Activated naive CD4-positive, alpha-beta T cell treated with anti-CD3 and anti-CD28 coated beads, Interleukin-2, amount 50 U/mL, for 16 hours (primary cell): ENCODE measurements at places on chromosomes 5 and 9.
A peak's percentile ranks its signal among the peaks of the same experiment; 100 is the strongest.

- DNase-seq, result no peak
Observed at GRCh38 chr5:176515396-176515795, 21.8 kb downstream of the RNF44 start.

- no peak for DNase-seq
Observed at GRCh38 chr9:122402403-122402871, 31.6 kb downstream of the PTGS1 start.

DNA sequence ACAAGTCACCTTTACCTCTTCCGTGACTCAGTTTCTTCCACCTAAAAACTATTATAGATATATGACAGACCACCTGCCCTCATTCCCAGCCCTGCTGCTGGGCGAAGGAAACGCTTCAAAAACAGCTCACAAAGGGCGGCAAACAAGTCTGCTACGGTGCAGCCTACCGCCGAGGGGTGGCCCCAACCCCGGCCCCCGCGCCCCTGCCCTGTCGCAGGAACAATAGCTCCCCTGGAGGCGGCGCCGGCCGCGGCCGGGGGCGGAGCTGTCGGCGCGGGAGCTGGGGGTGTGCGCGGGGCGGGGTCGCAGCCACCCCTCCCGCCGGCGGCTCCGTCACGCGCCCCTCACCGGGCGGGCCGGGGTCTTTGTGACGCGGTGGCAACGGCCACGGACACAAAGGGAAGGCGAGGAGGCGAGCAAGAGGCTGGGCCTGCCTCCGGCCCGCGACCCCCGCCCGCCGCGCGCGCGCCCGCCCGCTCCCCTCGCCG lies at the start of gene TMEFF1:
TMEFF1 (plus strand) TSS at position 362 of the 488 bp plus-strand sequence. CDS start 396 bp downstream, outside the sequence.
- DNase-seq, result peak; percentile 60

GRCh38 chr5:142078221-142078620 lies 30.4 kb upstream of the NDFIP1 start:
- DNase-seq, result no peak

- DNase-seq, result peak; percentile 28
Observed at GRCh38 chr9:124894741-124895170, 32.8 kb downstream of the ARPC5L start.

- no peak for DNase-seq
Observed at GRCh38 chr9:112377684-112378327, 2.1 kb upstream of the HSDL2 start.

DNA sequence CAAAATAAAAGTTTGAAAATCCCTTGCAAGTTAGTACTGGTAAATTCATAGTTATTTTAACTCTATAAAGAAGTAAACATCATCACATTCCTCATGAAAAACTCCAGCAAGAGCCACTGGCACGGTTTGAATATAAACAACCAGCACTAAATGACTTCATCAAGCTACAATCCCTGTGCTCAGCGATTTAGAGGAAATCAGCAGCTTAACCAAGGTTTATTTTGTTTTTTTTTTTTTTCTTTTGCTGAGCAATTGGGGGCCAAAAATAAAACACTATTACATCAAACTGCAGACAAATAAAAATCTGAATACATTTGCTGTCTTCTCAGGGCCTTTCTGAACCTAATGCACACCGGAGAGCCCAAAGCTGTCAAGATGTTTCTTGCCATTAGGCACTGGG lies 106.2 kb upstream of the SLC24A2 start:
- no peak for DNase-seq

GRCh38 chr9:117073539-117074341 lies 341.1 kb downstream of the ASTN2 start:
- DNase-seq, result no peak
